Activated T-helper 1 cell treated with anti-CD3 and anti-CD28 coated beads, Interleukin-12 subunit alpha, Interleukin-12 subunit beta, Interleukin-2, Interleukin-4 antibody, amounts not matched to agents 30 ng/mL and 10 ng/mL and 1 ng/mL, durations not matched to agents 14 hours and 24 hours and 36 hours (primary cell): ENCODE measurements at places on chromosomes 16 and 17.

DNA sequence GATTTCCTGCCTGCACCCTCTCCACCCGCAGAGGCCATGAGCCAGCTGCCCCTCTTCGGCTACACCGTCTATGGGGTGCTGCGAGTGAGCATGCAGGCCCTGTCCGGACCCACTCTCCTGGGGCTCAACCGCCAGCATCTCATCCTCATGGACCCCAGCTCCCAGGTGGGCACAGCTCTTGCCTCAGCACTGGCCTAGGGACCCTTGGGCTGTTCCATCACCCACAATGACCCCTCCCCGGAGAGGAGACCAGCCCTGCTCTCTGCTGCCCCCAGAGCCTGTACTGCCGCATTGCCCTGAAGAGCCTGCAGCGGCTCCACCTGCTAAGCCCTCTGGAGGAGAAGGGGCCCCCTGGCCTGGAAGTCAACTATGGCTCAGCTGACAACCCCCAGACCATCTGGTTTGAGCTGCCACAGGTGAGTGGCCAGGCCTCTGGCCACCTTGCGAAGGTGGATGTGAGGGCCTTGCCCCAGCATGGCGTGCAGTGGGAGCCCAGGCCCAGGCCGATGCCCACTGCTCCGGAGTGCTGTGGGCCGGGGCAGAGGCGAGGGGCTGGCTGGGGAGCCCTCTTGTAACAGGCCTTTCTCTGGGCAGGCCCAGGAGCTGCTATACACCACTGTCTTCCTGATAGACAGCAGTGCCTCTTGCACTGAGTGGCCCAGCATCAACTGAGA lies 7.3 kb upstream of the SMIM5 start:
- no peaks in the 10 kb centered on the region for H3K36me3 ChIP-seq
- no peaks in the 10 kb centered on the region for H3K27me3 ChIP-seq
- no peak overlapping the region for H3K4me3 ChIP-seq

GRCh38 chr17:42456223-42457106 lies 2.2 kb upstream of the ATP6V0A1 start:
- H3K36me3 ChIP-seq = peaks cover 3% of the 10 kb centered on the region
- peaks cover 26% of the 10 kb centered on the region for H3K27me3 ChIP-seq
- H3K4me3 ChIP-seq = peak overlapping the region; percentile 45
- peak; percentile 18 for DNase-seq
- peak overlapping the region; percentile 18 for H3K27ac ChIP-seq

DNA sequence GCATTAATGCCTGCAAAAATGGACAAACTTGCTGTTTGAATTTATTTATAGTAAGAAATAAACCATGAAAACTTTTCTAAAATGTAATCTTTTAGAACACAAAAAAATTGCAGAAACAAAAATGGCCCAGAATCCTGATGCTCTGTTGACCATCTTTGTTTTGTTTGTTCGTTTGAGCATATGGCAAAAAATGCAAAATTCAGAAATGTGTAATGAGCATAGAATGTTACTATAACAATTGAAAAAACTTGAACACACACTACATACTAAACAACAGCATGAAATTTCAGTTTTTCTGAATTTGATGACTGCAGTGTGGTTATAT lies 1.1 kb upstream of the KPNA2 start:
- H3K4me3 ChIP-seq = no peak overlapping the region
- H3K27me3 ChIP-seq = no peaks in the 10 kb centered on the region
- H3K27ac ChIP-seq = no peak overlapping the region
- peaks cover 26% of the 10 kb centered on the region for H3K36me3 ChIP-seq
- H3K4me1 ChIP-seq = peaks cover 22% of the 10 kb centered on the region

- no peak overlapping the region for H3K4me3 ChIP-seq
- no peaks in the 10 kb centered on the region for H3K36me3 ChIP-seq
- peaks cover 2% of the 10 kb centered on the region for H3K27me3 ChIP-seq
- DNase-seq = no peak
- no peak overlapping the region for H3K27ac ChIP-seq
Measured at GRCh38 chr17:79506150-79506870, 104.5 kb downstream of the RBFOX3 start.

- H3K27ac ChIP-seq = no peak overlapping the region
- H3K4me1 ChIP-seq = no peaks in the 10 kb centered on the region
- H3K4me3 ChIP-seq = no peak overlapping the region
- H3K27me3 ChIP-seq = peaks cover 2% of the 10 kb centered on the region
Measured at GRCh38 chr17:73773702-73774101, 129.5 kb upstream of the SDK2 start.

DNA sequence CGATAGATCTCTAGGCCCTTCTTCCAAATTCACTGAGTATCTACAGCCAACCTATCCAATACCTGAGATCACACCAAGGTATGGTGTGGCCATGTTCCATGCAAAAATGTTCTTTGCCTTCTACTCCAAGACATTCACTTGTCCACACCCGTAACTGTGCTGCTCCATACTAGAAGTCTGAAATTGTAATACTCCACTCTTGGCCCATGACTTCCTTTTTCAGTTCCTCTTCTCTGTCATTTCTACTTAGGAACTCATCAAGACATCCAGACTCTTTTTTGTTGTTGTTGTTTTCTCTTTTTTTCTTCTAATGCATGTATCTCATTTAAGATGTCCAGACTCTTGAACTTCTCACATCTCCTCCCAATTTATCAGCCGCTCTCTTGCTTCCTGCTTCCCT lies 42.5 kb upstream of the KSR1 start:
- no peak for DNase-seq
- no peaks in the 10 kb centered on the region for H3K4me1 ChIP-seq
- H3K4me3 ChIP-seq = no peak overlapping the region
- peaks cover 7% of the 10 kb centered on the region for H3K27me3 ChIP-seq
- no peak overlapping the region for H3K27ac ChIP-seq

DNA sequence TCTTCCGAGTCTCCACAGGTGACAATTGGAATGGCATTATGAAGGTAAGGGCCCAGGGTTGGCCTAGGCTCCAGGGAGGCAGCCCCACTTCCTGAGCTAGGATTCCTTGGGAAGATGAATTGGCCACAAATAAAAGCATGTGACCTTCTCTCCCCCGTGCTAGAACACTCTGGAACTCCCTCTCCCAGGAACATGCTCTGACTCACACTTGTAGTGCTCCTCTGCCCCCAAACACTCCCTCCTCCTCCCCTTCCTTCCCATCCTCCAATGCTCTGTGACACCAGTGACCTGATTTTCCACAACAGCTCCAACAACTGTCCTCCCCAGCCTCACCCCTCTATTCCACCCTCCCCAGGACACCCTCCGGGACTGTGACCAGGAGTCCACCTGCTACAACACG lies 16.4 kb upstream of the ABCC3 start:
- no peak overlapping the region for H3K4me3 ChIP-seq
- H3K36me3 ChIP-seq = no peaks in the 10 kb centered on the region
- peaks cover 6% of the 10 kb centered on the region for H3K4me1 ChIP-seq
- peaks cover 13% of the 10 kb centered on the region for H3K27me3 ChIP-seq
- no peak for DNase-seq
- H3K27ac ChIP-seq = peak overlapping the region; percentile 36

DNA sequence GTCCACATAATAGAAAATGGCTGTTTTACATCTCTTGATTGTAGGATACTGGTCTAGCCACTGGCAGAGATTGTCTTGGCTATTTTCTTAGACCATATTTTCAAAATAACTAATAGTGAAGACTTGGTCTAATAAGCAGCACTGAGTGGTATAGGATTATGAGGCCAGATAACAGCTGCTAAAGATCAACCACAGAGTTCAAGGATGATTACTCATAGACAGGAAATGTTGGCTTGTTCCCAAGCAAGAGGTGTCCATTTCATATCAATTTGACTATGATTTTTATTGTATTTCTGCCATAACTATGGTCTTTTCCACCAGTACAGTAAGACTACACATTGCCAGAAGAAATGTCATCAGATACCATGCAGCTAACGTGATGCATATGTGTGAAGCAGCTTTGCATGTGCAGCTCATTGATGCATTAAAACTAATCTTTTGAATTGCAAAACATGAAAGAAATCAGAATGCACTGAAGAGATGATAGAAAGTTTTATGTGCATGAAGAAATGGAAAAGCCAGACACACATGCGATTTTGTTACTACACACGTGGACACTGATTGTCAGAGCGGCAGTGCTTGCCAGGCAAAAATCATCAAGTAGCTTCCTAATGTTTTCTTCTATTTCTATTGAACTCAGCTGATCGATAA lies 693.3 kb downstream of the CDH11 start:
- H3K36me3 ChIP-seq = no peaks in the 10 kb centered on the region
- no peak for DNase-seq
- H3K27me3 ChIP-seq = no peaks in the 10 kb centered on the region
- no peak overlapping the region for H3K4me3 ChIP-seq

- peaks cover 32% of the 10 kb centered on the region for H3K36me3 ChIP-seq
- no peak for DNase-seq
- no peaks in the 10 kb centered on the region for H3K27me3 ChIP-seq
- H3K4me3 ChIP-seq = no peak overlapping the region
- H3K27ac ChIP-seq = no peak overlapping the region
Measured at GRCh38 chr16:2774161-2774891, 2.8 kb downstream of the ELOB start.

DNA sequence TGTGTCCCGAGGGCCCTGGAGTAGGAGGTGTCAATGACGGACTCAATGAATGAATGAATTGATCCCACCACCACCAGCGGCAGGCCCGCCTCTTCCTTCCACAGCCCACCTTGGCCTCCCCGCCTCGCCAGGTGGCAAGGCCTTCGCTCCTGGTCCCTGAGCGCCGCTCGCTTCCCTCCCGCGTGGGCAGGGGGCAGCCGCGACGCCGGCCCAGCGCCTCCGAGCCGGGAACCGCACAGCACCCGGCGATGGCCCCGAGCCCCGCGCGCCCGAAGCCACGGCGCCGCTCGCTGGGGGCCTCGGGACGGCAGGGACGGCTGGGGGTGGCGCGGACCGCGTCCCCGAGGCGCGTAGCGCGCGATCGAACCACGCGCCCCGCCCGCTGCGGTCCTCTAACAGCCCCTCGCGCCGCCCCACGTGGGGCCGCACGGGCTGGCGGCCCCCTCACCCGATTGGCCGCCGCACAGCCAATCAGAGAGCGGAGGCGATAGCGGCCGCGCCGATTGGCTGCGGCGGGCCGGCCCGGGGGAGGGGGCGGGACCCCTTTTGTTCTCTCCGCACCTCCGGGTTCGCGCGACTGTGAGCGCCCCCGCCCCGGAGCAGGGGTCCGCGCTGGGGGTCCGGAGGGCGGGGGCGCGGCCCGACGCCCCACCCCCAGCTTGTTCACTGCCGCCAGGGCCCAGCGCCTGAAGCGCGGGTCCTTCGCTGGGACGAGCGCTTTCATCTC lies 31.4 kb downstream of the ACTG1 start:
- no peaks in the 10 kb centered on the region for H3K36me3 ChIP-seq
- no peak overlapping the region for H3K27ac ChIP-seq
- H3K4me1 ChIP-seq = no peaks in the 10 kb centered on the region
- DNase-seq = peak; percentile 63
- H3K27me3 ChIP-seq = peaks cover 34% of the 10 kb centered on the region
- H3K4me3 ChIP-seq = peak overlapping the region; percentile 54

- no peaks in the 10 kb centered on the region for H3K36me3 ChIP-seq
- H3K4me3 ChIP-seq = no peak overlapping the region
- H3K27me3 ChIP-seq = no peaks in the 10 kb centered on the region
- no peak overlapping the region for H3K27ac ChIP-seq
Measured at GRCh38 chr16:54538276-54538675, 251.7 kb upstream of the IRX3 start.

DNA sequence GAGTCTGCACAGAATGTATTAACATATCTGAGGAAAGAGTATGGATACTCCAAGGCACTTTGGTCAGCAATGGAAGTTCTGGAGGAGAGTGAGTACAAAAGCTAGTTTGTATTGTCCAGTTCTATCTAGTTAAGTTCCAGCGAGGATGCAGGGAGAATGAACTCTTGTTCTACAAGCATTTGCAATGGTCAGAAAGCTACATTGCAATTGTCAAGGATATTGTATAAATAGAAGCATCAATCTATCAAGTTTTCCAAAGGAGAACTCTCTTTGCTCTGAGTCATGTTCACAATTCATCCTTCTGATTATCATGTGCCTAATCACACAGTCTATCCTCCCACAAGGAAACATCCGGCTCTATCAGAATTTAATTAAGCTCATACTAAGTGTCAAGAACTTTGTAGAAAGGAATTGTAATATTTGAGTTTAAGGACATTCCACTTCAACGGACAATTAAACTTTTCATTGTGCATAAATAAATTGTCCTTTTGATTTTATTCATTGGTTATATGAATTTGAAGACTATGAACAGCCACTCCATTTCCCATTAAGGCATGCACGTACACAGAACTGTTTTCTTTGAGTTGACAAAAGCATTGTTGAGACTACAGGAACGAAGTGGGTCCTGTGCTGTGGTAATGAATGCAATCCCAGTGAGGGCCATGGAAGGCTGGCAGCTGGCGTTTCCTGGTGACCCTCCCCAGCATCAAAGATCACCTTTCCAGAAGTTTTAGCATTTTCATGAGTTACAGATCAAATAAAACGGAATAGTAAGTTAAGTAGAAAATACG lies 973.5 kb upstream of the GOT2 start:
- no peaks in the 10 kb centered on the region for H3K36me3 ChIP-seq
- no peaks in the 10 kb centered on the region for H3K27me3 ChIP-seq
- H3K4me1 ChIP-seq = no peaks in the 10 kb centered on the region
- H3K4me3 ChIP-seq = no peak overlapping the region
- no peak for DNase-seq
